ENCODE measurements at places on chromosomes 2 and 18.

GRCh38 chr2:109660046-109660860, 46.1 kb downstream of the SOWAHC start:
- DNase-seq = peak; percentile 27

GRCh38 chr2:191878548-191879279, 31.8 kb upstream of the CAVIN2 start:
- DNase-seq = peak; percentile 22

DNA sequence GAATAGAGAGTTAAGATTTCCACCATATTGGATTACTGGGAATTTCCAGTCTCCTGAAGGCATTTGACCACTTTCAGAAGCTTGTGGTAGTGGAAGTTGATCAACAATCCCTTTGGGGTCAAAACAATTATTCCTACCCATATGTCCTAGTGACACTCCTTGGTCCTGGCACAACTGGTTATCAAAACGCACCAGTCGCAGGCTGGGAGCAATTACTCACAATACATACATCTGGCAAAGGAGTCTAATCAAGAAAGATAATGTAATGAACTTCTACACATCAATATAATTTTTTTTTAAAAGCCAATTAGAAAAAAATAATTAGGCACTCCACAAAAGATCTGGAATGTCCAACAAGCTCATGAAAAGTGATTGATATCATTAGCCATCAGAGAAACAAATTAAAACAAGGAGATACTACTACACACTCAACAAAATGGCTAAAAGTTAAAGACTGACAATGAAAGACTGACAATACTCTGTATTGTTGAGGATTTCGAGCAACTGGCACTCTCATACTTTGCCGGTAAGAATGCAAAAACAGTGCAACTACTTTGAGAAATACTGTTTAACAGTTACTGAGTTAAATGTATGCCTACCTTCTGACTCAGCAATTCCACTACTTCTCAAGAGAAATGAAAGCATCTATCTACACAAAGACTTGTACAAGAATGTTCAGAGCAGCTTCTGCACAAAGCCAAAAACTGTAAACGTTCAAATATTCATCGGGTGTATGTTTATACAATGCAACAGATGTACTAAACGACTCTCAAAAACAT, 2.0 kb downstream of the INO80C start:
- DNase-seq = no peak

DNA sequence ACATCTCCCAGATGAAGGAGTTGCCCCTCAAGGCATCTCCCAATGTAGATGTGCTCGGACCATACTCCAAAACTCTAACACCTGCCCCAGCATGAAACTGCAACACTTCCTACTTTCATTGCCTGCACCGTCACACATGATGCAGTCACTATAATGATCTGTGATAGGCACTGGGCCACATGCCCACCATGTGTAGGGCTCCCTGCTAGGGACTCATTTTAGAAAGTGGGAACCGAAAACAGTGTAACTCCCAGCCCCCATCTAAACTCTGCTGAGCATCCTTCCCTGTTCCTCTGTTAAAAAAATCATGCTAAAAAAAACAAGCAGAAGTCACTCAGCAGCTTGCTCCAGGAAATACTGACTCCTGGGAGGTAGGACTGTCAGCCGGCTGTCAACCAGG, 496.1 kb upstream of the RAB6C start:
- no peak for DNase-seq

GRCh38 chr2:42249284-42249683, 80.1 kb downstream of the EML4 start:
- DNase-seq = no peak

DNA sequence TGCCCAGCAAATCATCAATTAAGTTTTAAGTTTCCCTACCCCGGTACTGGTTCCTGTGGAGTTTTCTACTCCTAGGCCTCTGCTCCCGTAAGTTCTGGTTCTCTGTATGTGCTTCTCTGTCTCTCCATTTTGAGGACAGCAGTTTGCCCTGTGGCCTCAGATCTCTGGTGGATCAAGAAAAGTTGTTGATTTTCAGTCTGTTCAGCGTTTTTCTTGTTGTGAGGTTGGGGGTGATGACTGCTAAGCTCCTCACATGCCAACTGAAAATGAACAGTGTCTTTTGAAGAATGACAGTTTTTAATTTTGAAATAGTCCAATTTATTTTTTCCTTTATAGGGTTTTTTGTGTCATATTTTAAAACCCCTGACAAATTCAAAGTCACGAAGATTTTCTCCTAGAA, 31.7 kb downstream of the PROC start:
- DNase-seq = no peak

GRCh38 chr2:122366969-122367645, 611.7 kb downstream of the TSN start:
- no peak for DNase-seq

DNA sequence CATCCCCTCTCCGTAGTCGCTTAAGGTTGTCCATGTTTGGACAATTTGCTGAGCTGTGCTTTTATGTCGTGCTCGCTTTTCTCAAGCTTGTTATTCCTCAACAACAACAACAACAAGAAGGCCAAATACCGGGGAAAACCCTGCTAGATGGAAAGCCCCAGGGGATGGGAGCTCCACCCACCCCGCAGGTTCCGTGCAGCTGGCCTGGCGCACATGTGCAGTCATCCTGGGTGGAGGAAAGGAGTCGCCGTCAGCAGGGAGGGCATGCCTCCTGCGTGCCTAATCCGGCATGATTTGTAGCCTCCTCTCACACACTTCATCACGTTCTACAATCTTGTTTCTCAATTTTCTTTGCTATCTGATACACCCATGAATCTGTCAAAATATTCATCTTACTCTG, 87.4 kb upstream of the SALL3 start:
- no peak for DNase-seq

DNA sequence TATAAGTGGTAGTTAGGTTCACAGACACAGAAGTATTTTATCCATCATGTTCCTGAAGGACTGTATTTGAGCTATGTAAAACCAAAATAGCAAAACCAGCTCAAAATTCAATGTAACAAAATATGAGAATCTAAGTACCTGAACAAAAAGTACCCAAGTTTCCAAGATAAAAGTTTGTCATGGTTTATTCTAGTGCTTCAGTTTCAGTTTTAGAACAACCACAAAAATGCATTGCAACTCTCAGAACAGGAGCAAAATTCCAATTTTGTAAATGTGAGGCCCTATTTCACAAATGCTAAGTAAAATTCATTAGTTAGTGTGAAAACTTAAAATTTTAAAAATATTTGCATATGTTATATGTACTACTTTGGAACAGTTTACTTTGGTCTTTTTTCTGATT, 5.0 kb upstream of the ALPK2 start:
- no peak for DNase-seq

GRCh38 chr2:18491577-18491976, 68.9 kb downstream of the RDH14 start:
- DNase-seq = no peak

DNA sequence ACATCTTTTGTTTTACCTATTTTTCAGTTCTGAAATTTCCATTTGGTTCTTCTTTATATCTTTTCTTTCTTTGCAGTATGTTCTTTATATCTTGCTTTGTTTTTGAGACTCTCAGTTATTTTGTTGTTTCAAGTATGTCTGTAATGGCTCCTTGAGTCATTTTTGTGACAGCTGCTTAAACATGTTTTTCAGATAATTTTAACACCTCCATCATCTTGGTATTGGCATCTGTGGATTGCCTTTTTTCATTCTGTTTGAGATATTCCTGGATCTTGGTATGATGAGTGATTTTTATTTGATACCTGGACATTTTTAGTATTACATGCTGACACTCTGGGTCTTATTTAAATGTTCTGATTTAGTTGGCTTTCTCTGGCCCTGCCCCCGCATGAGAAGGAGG, 89.5 kb downstream of the NCOA1 start:
- no peak for DNase-seq

GRCh38 chr18:42233908-42234307, 278.9 kb downstream of the PIK3C3 start:
- no peak for DNase-seq

- no peak for DNase-seq
Measured at GRCh38 chr2:134758633-134759032, 39.8 kb upstream of the TMEM163 start.

DNA sequence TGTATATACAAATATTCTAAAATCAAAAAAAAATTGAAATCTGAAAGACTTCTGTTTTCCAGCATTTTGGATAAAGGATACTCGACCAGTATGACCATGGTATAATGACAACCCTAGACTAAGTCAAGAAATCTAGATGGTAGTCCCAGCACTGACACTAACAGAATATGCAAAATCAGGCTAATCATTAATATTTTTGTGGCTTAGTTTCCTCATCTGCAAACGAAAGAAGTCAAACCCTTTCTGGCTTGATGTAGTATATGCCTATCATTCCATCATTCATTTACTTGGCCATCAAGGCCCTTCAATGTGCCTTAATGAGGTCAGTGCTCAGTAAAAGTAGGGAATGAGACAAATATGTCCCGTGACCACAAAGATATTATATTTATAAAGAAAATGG, 83.5 kb downstream of the NCKAP5 start:
- no peak for DNase-seq

DNA sequence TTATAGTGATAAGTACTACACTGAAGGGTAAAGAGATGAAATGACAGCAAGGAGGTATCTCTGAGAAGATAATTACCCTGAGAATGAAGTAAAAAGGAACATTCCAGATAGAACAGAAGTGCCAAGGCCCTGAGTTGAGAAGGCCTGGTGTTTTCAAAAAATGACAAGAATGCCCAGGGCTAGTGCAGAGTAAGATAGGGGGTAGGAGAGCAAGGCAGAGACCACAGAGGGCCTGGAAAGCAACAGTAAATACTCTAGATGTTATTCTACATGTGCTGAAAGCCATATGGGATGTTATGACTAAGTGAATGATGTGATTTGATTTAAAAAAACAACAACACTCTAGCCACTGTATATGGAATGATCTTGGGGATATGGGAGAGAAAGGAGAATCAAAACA, 52.3 kb downstream of the BAZ2B start:
- no peak for DNase-seq

DNA sequence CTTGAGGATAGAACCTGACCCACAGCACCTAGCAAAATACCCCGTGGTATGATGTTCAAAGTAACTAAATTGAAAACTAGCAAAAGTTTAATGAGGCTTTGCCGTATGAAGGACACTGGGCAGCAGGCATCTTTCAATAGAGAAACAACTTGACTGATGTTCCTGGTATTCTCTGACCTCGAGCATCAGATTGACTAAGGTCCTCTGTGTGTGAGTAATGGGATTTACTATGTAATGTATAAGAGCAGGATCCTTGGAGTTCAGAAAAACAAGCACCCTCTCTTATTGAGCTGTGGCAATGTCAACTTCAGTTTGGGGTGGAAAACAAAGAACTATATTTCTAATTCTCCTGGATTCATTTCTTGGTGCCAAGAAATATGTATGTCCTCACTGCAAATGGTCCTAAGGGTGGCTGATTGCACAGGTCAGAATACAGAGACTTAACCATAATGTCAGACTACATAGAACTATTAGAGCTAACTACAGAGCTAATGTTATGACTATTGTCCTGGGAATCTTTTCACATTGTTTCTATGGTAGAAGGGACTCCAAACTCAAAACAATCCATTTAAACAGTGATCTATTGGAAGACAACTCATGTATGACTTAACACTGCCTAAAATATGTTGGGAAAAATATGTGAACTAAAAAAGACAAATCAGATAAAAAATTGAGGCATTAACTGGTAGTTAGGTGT, 4.4 kb downstream of the TNFAIP6 start:
- no peak for DNase-seq

GRCh38 chr2:9918275-9918674, 33.2 kb upstream of the GRHL1 start:
- DNase-seq = no peak

DNA sequence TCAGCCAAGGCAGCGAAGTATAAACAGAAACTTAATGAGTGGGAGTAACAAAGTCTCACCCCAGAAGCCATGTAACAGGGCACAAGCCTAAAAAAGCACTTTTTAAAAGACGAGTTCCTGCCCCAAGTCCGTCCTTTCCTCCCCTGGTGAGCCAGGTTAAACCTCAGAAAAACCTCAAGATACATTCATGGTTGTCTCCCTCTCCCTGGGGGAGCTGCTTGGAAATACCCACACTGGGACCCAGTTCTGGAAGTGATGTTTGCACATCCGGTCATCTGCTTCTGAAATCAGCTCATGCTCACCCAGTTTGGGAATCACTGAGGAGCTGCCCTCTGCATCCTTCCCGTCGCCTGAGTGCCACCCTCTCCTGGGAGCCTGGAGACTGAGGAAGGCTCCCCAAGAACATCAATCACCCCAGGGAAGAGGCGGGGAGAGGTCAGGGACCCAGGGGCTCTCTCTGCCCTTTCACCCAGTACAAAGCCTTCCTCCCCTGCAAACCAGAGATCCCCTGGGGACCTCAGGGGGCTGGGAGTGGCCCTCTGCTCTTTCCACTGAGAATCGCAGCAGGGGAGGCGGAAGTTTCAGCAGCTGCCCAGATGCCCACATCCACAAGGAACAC, 150.6 kb upstream of the AGAP1 start:
- DNase-seq = no peak

DNA sequence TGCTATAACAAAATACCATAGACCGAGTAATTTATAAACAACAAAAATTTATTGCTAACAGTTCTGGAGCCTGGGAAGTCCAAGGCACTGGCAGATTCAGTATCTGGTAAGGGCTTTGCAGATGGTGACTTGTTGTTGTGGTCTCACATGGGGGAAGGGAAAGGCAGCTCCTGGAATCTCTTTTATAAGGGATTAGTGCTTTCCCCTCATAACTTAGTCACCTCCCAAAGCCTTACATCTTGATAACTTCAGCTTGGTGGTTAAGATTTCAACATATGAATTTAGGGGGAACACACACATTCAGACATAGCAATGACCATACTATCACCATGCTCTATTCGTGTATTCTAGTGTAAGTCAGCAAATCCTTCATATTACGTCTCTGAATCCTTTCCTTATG, 447.6 kb upstream of the TCF4 start:
- DNase-seq = no peak

DNA sequence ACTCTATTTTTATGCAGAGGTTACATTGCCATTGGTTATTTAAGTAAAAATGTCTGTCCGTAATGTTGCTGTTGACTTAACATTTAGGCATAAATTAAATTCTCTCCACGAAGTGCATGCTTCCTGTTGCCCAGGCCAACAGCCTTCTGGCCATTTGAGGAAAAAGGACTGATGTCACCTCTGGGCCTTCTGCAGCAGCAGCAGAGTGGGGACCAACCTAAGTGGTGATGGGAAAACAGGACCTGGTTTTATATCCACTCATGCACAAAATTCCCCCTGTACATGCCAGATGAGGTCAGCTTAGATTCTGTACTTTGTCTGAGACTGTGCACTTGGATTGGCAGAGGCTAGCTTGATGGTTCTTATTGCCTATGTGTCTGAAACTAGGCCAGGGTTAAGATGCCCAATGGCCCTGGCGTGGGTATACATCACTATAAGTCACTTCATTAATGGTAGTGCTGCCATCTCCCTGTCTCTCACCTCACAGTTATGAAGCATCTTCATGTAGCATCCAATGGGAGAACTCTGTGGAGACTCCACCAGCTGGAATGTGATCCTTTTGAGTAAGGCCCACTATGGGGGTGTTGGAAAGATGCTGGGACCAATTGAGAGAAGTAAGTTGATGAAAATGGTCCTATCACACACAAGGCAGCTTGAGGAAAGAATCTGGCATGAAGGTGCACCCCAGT, 4.4 kb downstream of the ARHGAP25 start:
- DNase-seq = no peak

- no peak for DNase-seq
Measured at GRCh38 chr2:47073217-47073616, 81.9 kb downstream of the STPG4 start.

- no peak for DNase-seq
Measured at GRCh38 chr2:181371195-181371594, 86.0 kb upstream of the ITGA4 start.

All from iPS-NIHi11 (cell line).